ENCODE measurements at places on chromosomes 16 and 17.

- no peak for DNase-seq
Observed at GRCh38 chr16:6698548-6698947, 634.1 kb upstream of the RBFOX1 start.

- no peak for DNase-seq
Observed at GRCh38 chr16:23082161-23082788, 67.0 kb downstream of the USP31 start.

DNA sequence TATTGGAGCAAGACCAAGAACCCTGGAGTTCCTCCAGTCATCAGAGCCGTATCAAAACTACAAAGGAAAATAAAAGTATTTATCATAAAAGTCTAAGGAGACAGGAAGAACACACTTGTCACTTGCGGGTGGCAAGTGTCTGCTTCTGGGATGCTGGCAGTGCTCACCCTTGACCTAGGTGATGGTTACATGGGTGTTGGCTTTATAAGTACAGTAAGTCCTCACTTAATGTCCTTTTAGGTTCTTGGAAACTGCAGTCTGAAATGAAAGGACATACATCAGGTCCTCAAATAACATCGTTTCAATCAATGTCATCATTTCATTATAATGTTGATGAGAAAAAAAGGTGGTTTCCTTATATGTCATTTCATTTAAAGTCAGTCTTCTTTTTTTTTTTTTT is 3.0 kb upstream of the AIPL1 start:
- DNase-seq, result no peak

- DNase-seq, result no peak
Observed at GRCh38 chr16:83903751-83904150, 4.8 kb downstream of the MLYCD start.

DNA sequence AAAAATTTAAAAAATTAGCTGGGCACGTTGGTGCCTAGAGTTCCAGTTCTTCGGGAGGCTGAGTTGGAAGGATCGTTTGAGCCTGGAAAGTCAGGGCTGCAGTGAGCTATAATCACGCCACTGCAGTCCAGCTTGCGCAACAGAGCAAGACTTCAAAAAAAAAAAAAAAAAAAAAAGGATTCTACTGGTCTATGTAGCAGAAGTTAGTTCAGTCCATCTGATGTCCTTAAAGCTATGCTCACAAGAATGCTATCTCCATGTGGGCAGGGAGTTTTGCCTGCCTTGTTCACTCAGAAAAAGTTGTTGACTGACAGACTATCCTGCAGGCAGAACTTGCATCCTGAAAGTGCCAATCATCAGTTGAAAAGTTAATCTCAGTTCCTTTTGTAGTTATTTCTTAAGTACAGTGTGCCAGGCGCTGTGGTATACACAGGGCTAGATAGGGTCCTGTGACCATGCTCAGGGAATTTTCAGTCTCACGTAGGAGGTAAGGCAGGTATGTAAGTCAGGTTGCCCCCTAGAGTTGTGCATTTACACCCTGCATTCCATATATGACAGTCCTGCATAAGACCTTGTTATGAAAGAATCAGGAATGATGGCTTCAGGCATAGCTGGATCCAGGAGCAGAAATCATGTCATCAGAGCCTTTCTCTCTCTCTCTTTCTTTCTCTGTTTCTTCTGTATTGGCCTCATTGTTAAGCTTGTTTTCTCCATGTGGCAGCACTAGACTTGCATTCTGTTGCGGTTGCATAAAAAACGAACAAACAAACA is 7.6 kb downstream of the SYT17 start:
- DNase-seq, result no peak

DNA sequence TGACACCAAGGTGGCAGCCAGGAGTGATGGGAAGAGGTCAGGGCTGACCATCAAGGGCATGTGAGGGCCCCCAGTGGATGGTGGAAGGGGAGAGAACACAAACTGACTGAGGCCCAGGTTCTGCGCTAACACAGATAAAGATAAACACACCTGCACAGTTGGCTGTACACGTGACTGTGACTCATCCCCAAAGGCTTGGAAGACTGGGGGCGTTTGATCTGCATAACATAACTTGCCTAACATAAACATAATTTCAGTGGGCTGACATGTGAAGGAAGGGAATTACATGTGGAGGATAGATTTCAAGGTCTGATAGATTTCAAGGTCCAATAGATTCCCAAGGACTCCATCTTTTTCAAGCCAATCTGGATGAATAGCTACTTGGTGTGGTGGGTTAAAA is 100.9 kb upstream of the TNRC6C start:
- DNase-seq, result no peak

Measured in bone marrow (tissue), 2 donors.